ENCODE measurements at places on chromosomes 6 and 20. TPM values are rescaled to one million over a fixed set of nuclear protein-coding genes. Genes with fewer than 3 reads are reported as not detected.

- no peak for DNase-seq
These were observed 107.0 kb downstream of the CD83 start for GRCh38 chr6:14224359-14225103.

DNA sequence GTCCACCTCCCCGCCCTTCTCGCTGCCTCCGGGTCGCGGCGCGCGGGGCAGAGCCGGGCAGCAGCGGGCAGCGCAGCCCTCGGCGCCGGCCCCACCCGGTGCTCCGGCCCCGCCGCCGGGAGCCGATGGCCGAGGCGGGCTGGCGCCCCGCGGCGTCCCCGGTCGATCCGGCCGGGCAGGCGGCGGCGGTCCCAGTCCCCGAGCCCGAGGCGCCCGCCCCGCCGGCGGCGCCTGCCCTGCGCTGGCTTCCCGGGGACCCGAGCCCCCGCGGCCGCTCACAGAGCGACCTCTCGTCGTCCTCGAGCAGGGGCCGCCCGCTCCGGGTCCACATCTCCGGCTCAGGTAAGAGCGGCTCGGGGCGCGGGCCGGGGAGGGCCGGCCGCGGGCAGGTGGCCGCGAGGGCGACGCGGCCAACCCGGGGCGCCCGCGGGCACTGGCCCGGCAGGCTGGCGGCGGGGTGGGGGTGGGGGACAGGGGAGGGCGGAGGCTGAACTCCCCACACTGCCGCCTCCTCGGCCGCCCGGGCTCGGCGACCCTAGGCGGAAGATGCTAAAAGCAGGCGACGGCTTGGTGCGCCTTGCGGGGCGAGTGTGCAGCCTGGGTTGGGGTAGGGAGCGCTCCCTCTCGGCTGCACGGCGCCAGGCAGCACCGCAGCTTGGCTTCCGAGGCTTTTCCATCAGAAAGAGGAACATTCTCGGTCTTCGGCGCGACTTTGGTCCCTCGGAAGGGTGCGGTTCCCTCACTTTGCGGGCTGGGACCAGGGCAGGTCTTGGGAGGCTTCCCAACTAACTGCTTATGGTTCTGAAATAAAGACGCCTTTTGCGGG lies 25.6 kb upstream of the FUCA2 start:
- no peak for DNase-seq

DNA sequence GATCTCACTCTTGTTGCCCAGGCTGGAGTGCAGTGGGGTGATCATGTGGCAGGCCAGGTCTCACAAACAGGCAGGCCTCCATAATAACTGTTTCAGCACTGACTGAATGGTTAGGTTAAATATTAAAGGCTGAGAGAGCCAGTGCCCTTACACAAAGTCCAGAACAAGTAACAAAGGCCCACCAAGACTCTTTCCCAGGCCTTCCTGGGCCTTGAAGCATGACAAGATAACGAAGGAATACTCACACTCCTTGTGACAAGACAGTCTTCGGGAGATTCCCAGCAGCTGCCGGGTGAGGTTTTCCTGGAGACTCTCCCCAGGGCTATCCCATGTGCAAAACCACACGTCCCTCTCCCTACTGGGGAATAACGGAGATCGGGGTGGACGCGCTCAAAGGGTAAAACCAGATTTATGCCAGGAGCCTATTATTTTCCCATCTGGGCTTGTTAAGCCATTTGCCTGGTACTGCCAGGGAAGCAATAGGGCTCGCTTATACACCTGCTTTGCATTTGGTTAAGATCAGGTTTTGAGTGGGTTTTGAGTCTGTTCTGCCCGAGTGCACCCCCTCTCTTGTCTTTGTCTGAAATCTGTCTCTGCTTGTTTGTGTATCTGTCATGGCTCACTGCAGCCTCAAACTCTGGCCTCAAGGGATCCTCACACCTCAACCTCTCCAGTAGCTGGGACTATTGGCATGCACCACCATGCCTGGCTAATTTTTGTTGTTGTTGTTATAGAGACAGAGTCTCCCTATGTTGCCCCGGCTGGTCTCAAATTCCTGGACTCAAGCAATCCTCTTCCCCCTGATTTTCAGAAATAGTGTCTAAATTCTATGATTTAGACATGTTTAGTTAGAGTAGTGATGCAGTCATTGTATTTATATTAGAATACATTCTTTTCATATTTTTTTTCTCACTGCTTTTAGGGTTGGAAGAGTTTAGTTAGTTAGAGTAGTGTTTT lies 1.4 kb upstream of the ENPP3 start:
- DNase-seq, result no peak

GRCh38 chr6:40558102-40558501 lies 29.1 kb downstream of the LRFN2 start:
- DNase-seq, result no peak

GRCh38 chr20:37651932-37652331 lies 41.9 kb upstream of the CTNNBL1 start:
- DNase-seq, result no peak

GRCh38 chr6:475314-475713 lies 83.8 kb downstream of the IRF4 start:
- no peak for DNase-seq

DNA sequence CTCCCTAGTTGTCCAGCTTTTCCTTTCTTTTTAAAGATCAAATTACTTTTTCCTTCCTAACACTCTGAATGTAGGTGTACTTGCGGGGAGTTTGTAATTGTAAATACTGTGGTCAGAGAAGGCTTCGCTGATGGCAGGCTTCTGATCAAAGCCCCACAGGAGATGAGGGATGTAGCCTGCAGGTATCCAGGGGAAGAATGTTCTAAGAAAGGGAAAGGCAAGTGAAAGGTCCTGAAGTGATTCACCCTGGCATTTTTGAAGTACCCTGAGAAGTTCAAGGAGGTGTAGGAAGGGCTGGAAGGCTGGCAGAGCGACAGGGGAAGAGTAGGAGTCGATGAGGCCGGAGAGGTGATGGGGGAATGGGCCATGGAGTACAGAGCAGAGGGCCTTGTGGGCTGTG lies 38.2 kb upstream of the CCN6 start:
- DNase-seq, result no peak

- no peak for DNase-seq
These were observed 26.1 kb downstream of the C6orf52 start for GRCh38 chr6:10668126-10668917.

DNA sequence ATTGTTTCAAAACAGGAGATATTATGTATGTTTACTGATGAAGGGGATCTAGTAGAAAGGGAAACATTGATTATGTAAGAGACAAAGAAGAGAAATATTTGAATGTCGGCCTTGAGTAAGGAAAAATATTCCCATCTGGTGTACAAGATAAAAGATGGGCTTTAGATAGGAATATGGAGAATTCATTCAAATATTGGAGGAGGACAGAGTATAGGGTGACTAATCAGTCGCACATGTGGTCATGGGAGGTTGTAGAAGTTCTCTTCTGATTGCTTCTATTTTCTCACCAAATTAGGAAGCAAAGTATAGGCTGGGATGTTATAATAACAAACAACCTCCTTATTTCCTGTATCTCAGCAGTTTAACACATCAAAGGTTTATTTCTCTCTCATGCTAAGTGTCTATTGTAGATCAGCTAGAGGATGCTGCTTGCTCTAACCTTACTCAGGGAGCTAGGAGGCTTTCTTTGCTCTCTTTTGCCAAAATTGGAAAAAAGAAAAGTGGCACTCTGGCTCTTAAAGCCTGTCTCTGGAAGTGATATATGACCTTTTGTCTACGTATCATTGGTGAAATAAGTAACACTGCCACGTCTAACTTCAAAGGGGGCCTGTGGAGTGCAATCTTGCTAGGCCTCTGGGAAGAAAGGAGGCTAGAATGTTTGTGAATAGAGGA lies 1.2 kb upstream of the HDDC2 start:
- no peak for DNase-seq

DNA sequence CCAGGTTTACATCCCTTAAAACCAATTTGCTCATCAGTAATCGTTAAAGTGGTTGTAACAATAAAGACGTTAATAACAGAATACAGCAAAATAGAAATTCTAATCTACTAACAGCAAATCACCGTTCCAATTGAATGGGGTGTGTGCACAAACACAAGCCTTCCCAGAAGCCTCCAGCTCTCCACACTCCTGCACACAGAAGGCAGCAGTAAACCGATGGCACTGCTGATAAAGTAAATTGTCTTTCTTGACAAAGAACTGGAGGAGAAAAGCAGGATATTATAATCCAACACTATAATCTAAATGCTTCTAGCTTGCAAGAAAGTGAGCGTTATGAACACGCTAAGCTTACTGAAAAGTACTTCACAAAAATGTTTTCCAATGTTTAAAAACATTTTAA lies 7.0 kb downstream of the ZNF217 start:
- no peak for DNase-seq

DNA sequence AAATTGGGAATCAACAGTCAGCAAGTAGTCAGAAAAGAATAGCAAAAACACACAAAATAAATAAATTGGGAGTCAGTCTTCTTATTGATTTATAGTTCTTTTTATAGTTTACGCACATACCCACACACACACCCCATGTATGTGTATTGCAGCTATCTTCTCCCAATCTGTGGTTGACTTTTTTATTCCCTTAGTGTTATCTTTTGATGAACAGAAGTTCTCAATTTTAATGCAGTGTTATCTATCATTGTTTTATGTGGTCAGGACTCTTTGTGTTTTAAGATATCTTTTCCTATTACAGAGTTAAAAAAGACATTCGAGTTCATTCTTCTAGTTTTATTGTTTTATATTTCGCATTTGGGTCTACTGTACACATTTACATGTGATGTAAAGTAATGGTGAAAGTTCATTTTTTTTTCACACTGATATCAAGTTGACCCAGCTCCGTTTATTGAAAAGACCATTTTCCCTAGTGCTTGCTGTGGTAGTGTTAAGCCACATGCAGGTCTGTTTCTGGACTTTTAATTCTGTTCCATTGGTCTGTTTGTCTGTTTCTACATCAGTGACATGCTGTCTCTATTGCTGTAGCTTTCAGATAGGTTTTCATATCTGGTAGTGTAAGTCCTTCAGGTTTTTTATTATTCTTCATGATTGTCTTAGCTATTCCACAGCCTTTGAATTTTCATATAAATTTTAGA lies 78.4 kb downstream of the ZFAND3 start:
- no peak for DNase-seq

Gene LGSN
- not detected for total RNA-seq

Gene BTN1A1
- not detected for total RNA-seq

Gene AKAP12
- total RNA-seq, result 151 TPM

Gene SLC35B3
- 14.1 TPM for total RNA-seq

Gene BPI
- 0.63 TPM for total RNA-seq

Gene BACH2
- total RNA-seq, result 9.1 TPM

Gene CNPY3
- total RNA-seq, result 28.4 TPM

Gene TTLL9
- total RNA-seq, result 0.24 TPM

Gene HLA-DMA
- 81.7 TPM for total RNA-seq

Data from omental fat pad (tissue), 4 donors.